CD4-positive, alpha-beta memory T cell (primary cell): ENCODE measurements at places on chromosomes 11 and 22. TPM values are rescaled to one million over a fixed set of nuclear protein-coding genes. Genes with fewer than 3 reads are reported as not detected.

MGAT3 gene
- total RNA-seq = 0.19 TPM

DNA sequence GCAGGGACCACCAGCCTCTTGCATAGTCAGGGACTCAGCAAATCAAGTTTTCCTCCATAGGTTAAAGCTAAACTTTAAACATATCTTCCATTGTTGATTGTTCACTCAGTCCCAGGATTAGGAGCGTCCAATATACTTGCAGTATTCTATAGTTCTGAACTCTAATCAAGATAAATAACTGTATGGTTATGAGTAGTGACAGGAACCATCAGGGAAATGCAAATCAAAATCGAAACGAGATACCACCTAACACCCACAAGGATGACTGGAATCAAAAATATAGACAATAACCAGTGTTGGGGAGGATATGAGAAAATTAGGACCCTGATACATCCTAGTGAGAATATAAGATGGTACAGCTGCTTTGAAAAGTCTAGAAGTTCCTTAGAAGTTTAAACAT lies 190.0 kb downstream of the ETS1 start:
- DNase-seq = no peak

OR51B2 gene
- total RNA-seq = not detected

DNA sequence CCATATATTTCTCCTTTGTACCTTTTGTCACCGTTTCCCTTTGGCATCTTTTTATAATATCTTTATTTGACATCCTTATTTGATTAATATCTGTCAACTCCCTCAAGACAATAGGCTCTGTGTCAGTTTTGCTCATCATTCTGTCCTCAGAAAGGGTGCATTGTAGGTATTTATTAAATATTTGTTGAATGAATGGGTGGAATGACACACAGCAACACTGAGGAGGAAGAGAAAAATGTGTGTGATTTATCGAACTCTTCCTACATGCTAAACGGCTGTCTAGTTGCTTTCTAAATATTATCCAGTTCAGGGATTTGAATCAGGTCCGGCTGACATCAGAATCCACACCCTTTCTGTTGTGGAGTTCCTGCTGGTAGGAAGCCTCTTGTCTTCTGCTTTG lies 98.2 kb downstream of the NAV2 start:
- no peak for DNase-seq

- DNase-seq = no peak
Observed at GRCh38 chr11:29984544-29984943, 32.3 kb downstream of the KCNA4 start.

DNA sequence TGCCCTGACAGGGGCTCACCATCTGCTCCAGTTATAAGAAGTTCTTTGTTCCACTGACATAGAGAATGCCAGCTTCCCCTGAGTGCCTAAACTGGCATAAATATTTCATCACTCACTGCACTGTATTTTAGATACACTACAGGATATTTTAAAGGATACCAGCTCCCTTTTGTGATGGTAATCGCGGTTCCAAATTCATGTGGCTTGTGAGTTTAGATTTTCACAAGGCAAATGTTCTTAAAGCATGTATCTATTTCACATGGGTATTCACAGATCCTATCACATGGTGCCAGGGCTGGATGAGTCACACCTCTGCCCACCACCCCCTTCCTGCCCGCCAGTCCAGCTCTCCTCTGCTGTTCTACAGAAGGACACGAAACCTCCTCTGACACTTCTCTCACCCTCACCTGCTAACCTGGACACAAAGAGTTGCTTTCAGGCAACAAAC lies 105.5 kb downstream of the KCNC1 start:
- no peak for DNase-seq

APOL4 gene
- not detected for total RNA-seq

- DNase-seq = no peak
Observed at GRCh38 chr11:76251226-76251575, 44.9 kb upstream of the WNT11 start.

GRCh38 chr11:8243458-8243857 lies 20.2 kb downstream of the LMO1 start:
- no peak for DNase-seq

GRCh38 chr11:88666364-88666763 lies 328.8 kb upstream of the CTSC start:
- no peak for DNase-seq
